Kidney capillary endothelial cell (primary cell): ENCODE measurements at places on chromosomes 5 and 9.

DNA sequence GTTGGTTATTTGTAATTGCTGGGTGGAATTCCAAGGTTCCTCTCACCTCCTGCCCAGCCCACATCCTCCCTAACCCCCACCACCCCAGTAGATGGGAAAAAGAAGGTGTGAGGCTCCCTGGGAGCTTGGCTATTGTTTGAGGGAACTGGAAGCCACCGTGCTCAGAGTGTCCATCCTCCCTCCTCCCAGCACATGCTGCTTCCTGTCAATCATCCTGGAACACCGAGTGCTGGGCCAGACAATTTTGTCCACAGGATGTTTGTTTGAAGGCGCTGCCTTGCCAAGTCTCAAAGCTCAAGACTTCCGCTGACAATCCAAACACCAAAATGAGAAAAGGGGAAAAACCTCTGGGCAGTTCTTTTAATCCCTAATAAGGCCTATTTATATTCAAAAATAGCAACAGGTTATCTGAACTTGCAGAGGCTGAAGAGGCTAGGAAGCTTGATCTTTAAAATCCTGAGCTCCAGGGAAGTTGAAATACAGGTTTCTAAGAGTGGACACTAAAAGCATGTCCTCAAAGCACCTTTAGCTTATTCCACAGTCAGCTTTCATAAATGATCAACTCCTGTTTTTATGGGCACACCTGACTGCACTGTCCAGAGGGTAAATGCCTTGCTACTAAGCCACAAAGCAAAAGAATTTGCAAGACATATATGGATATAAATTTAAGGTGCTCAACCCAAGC lies 286.7 kb downstream of the NFIB start:
- peak; percentile 30 for DNase-seq

GRCh38 chr9:129400001-129400970 lies 220.6 kb downstream of the C9orf50 start:
- no peak for DNase-seq

DNA sequence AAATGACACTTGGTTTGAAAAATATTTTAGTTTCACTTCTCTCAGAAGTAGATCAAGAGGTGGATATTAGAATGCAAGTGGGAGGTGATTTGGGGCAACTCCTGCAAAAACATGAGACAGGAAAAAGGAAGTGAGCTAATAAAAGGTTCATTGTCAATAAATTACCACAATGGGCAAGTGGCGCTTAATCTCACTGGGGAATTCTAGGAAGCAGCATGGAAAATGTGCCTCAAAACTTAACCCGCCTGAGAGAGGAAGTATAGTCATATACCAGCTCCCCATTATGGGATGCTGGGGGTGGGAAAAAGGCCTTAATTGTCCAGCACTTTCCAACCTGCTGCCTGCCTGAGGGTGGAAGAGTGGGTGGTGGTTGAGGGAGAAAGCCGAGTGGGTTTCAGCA lies 204.1 kb downstream of the ELAVL2 start:
- peak; percentile 91 for DNase-seq

- peak; percentile 18 for DNase-seq
These were observed 420.3 kb downstream of the GABRG2 start for GRCh38 chr5:162487528-162488525.

GRCh38 chr5:58255386-58255785 lies 204.5 kb downstream of the PLK2 start:
- no peak for DNase-seq

DNA sequence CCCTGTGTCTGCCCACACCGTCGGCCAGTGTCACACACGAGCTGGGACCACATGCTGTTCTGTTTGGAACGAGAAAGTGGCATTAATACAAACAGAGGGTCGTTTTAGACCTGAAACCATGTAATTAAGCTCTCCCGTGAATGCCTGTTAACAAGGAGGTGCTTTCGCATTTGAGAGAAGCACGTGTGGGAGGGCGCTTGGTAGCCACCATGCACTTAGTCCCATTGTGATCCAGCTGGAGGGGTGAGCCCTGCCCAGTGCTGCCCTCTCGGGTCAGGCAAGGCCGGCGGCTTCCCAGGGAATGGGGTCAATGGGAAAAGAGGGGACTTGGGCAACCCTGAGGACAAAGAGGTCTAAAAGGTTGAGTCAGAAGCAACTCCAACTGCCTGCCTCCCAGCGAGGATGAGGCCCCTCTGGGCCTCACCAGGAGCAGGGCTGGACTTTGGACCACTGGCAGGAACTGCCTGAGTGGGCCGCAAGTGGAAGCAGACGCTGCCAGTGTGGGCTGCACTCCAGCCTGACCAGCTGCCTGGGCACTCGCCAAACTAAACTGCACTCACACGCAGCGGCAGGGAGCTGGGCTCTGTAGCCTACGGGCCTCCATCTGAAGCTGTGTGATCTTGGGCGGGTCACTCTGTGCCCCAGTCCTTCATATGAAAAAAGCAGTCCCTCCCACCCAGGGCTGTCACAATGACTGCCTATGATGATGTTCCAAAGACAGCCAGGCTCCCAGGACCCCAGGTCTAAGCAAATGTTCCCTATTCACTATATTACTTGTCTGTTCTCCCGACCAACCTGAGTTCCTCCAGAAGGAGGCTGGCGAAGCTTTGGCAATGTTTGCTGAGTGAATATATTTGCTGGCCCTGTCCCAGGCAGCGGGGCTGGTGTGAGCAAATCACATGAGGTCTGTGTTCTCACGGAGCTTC lies 195.7 kb downstream of the CDK5RAP2 start:
- no peak for DNase-seq

- no peak for DNase-seq
These were observed 15.4 kb upstream of the RFX3 start for GRCh38 chr9:3541206-3541605.

GRCh38 chr9:108033976-108034964 lies 544.7 kb upstream of the KLF4 start:
- DNase-seq = no peak

DNA sequence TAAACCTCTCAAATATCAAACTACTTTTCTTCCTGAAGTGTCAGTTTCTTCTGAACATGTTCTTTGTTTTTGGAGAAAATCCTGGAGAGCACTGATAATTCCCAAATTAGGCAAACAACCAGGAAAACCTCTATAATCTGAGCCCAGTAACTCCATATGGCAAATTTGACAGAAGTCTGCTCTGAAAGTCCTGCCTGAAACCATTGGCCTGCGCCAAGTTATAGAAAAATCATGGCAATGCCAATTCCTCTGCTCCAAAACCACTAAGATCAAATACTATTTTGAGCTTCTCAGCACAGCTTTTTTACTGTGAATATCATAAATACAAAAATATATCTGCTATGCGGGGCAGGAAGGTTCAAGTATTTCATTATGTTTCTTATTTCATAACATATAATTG lies 45.9 kb downstream of the PDE4D start:
- no peak for DNase-seq

DNA sequence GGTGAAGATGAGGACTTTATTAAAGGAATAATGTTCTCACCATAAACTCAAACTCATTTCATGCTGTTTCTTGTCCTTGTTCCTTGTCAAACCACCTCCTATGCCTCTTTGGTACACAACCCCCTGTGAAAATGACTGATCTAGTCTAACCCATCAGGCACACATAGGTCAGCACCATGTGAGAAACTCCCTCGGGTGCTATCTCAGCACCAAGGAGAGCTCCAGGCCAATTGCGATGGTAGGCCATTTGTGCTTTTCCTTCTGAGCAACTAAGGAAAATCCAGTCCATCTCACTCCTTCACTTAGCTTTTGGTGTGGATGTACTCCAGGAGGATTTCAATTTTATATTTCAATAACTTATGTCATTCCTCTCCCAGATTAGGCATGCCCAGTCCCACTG lies 199.8 kb downstream of the ZNF608 start:
- no peak for DNase-seq

- no peak for DNase-seq
These were observed 13.8 kb downstream of the SGTB start for GRCh38 chr5:65708145-65708544.

GRCh38 chr5:171736976-171737891 lies 48.4 kb upstream of the SMIM23 start:
- DNase-seq = no peak

DNA sequence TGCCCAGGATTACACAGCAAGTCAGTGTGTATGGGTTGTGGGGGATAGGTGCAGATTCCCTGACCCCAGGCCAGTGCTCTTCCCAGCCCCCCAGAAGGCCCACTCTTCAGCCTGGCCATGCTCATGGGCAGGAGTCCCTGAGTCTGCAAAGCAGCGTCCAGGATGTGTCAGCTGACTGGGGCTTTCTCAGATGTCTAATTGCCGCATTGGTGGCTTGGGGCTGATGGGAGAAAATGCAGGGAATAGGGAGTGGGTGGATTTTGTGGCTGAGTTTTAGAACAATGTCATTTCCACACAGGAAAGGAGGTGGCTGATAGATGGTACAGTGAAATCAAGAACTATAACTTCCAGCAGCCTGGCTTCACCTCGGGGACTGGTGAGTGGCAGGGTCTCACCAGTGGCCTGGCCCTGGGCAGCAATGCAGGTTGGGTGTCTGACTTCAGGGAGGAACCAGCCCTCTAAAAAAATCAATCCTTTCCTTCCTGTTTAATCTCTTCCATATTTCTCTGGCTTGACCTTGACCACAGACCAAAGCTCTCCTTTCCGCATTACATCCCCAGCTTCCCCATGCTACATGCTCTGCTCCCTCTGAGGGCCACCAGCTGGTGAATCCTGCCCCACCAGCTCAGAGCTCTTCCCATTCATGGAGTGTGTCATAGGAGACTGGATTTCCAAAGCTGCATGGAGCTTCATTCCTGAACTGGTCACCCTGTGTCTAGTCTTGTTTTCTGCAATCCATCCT lies 14.2 kb downstream of the GLIPR2 start:
- peak; percentile 21 for DNase-seq

DNA sequence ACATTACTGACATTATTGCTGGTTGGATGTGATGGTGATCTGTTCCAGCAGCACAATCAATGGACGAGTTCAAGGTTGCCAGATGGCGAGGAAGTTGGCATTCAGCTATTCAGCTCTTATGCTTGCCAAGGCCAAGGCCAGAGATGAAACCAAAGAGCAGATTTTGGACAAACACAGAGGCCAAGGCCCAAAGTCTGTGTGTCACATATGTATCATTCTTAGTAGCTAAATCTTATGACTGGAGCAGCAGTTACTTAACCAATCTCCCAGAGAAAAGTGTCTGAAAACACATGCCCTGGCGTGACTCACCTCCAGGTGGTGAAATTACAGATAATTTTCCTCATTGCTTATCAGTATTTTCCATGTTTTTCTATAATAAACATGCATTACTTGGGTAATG lies 189.0 kb upstream of the EGFLAM start:
- no peak for DNase-seq

DNA sequence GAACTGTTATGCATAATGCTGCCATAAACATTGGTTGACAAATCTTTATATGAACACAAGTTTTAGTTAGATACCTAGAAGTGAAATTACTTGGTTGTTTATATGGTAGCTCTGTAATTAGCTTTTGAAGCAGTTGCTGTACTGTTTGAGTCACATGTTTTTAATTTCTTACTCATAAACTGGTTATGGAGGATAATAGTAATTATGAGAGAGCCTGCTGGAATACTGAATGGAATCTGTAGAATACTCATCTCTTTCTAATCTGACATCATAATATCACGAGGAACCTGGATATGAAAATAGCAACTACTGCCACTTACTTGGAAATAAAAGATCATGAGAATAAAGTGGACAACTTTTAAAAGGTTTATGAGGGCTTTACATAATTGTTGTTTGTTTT lies 509.2 kb downstream of the CETN3 start:
- no peak for DNase-seq

DNA sequence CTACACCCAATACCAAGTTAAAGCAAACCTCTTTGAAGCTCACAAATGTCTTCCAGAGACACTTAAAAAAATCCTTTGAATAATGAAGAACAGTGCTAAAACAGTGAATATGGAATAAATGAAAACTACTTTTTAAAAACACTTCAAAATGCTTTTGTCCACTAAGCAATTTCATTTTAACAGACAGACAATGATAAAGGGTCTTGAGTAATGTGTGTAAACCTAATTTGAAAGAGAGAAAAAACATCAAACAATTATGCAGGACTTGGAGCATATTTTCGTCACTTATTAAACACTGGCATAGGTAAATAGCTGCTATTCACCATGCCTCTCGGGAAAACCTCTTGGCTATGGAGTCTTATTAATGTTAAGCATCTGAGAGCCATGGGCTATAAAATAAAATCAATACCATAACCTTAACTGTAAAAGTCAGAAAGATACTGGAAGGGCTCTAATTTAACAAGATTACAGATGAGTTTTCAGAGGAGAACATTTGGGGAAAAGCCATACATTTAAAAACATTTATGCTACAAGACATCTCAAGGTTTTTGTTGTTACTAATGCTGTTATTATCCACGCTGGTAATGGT lies 177.8 kb downstream of the NFIB start:
- DNase-seq = no peak

GRCh38 chr5:167580608-167581007 lies 710.8 kb upstream of the WWC1 start:
- no peak for DNase-seq

- no peak for DNase-seq
These were observed 380.1 kb upstream of the PRR16 start for GRCh38 chr5:120083851-120084542.

DNA sequence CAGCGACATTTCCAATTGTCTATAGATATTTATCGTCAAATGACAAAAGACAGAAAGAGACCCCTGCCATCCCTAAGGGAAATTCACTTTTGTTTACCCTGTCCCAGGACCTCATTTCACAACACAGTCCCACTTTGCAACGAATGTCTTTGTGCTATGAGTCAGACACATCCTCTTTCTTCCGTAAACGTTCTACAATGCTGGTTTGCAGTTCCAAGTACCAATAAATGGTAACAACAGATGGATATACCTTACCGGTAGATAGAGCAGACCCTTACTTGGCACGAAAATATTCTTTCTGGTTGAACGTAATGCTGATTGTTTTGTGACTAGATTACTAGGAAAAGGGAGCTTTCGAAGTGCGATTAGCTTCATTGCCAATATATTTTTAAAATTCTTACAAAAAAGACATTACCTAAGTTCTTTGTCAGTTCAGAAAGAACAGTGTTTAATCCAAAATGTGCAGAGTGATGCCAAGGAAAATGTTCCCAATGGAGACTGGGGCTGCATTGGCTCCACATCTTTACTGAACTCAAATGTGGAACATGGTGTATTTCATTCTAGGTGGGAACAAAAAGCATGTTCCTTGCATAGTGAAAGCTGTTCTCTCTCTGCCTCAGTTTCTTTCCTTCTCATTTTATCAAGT lies 202.5 kb upstream of the SLC27A6 start:
- DNase-seq = no peak

DNA sequence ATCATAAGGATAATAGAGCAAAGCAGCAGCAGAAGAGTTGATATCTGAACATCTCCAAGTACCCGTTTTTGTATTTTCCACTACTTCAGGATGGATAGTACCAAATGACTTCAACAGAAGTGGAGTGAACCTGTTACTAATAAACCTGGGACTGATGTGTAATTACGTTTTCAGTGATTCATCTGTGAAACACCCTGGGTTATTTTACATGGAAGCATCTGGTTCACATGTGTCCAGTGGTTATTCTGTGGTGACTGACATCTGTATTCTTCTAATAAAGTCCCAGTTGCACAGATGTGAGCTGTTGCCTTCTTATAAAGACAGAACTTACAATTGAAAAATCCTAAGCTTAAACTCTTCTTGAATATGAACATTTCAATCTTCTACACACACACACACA lies 139.7 kb upstream of the VCAN start:
- no peak for DNase-seq

GRCh38 chr5:1480217-1480616 lies 35.0 kb upstream of the SLC6A3 start:
- no peak for DNase-seq

GRCh38 chr9:11312966-11313365 lies 700.2 kb upstream of the PTPRD start:
- no peak for DNase-seq
